RKO (cell line): ENCODE measurements at places on chromosomes 12 and 14.

DNA sequence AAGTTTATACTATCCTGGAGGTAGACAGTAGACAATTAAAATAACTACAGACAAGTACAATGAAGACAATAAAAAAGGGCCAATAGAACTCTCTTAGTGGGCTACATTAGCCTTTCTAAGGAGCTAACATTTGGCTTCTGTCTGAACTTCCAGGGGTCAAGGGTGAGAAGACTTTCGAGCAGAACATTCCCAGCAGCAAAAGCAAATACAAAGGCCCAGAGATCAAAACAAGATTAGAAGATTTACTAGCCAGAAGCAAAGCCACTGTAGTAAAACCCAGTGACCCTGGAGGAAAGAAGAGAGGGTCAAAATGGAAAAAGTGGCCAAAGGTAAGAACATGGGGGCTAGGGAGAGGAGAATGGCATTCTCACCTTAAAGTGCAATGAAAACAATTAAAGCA, 63.2 kb downstream of the ATP2B1 start:
- no peak for DNase-seq

DNA sequence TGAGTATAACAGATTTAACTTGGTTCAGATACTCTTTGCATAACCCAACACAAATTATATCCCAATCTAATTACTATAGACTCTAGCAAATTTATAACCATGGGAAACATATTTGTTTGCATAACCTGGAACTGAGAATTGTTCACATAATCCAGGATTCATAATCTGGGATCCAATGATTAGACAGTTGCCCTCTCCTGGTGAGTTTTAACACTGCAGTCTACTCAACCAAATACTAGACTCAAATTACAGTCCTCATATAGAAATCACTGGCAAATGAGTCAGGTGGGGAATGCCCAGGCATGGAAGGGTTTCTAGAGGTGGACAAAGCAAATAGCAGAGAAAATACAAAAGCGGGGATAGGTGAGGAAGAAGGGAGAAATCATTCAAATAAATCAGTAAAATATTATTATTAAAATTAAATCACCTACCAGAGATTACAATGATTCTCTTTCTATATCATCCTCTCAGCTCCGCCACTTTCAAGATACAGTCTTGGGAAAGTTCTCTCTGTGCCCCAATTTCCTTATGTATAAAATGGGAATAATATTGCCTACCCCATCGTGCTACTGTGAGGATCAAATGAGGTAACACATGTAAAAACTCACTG, 9.4 kb downstream of the GCH1 start:
- peak; percentile 81 for DNase-seq

- no peak for DNase-seq
These were observed 8.4 kb downstream of the PITPNM2 start for GRCh38 chr12:123142518-123142840.

DNA sequence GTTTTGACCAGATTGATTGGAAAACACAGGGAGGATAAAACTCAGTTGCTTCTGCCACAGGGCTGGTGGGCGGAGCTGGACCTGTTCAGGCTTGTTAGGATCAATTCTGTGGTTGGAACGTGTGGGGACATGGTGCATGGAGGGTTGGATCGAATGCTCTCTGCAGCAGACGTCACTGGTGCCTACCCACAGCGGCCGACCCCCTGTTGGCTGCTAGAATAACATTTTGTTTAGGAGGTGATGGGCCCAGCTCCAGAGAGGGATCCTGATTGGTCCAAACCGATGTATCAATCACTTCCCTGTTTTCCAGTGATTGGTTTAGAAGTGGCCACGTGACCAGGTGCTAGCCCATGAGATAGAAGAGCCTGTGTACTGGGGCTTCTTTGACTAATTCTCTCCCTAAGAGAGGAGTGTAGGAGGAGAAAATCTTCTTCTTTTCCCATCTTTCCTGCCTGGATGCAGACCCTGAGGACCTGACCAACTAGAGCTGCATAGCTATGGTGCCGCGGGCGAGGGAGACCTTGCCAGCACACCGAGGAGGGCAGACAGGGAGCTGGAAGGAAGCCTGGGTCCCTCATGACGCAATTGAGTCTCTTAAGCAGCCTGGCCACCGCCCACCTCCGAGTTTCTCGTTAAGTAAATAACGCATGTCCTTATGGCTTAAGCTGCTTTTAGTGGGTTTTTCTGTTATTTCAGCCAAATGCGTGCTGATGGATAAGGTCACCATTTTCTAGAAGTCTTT, 163.5 kb downstream of the AACS start:
- DNase-seq = no peak

- DNase-seq = peak; percentile 97
These were observed 840 bp downstream of the PNP start for GRCh38 chr14:20469890-20470602.

GRCh38 chr12:121803861-121804416, at the start of gene SETD1B:
Gene SETD1B, plus strand, starts transcription at chr12:121804009. Its CDS starts 729 bp downstream, at chr12:121804738.
- peak; percentile 72 for DNase-seq

DNA sequence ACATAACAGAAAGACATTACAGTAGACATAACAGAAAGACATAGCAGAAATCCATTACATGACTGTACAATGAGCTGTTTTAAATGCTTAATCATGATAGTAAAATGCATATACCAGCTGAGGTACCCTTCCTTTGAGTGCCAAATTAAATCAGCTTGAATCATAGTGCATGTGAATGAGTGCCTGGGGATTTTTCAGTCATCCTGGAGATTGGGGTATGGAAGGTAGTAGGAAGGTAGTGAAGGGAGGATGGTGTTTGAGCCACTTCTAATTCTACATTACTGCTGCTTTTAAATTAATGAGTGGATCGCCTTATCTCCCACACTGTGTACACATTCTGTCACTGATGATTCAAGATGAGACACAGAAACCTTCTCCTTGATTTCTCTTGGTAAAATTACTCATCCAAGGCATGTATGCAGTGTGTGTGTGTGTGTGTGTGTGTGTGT, 534.2 kb downstream of the LRFN5 start:
- peak; percentile 83 for DNase-seq

DNA sequence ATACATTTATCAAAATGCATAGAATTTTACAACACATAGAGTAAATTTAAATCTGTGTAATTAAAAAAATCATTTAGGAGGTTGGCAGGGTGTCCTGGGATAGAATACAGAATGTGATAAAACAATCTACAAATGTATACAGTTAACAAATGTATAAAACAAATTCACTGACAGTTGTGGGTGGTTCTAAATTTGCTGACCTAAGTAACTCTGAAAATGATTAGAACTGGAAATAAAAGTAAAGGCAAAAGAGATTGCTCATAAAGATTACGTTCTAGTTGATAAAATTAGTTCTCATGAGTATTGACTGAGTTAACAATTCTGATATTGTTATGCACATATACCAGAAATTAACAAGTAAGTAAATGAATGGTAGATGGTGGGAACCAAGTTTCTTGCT, 1827.3 kb upstream of the FLRT2 start:
- DNase-seq = no peak

DNA sequence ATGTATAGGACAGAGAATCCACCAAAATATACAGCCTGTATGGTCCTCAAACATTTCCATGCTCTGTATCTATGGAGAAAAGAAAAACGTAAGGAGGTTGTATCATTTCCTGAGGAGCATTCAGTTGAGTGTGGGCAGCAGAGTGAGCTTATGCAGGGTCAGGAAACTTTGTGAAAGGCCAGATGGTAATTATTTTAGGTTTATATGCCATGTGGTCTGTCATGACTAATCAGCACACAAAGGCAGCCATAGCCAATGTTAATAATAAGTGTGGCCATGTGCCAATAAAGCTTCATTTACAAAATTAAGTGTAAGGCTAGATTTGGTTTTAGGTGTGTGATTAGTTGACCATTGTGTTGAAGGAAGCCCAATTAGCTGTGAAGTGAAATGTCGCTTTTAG, 33.2 kb upstream of the A2M start:
- no peak for DNase-seq

GRCh38 chr12:6373022-6373787, 2.2 kb downstream of the SCNN1A start:
- no peak for DNase-seq

DNA sequence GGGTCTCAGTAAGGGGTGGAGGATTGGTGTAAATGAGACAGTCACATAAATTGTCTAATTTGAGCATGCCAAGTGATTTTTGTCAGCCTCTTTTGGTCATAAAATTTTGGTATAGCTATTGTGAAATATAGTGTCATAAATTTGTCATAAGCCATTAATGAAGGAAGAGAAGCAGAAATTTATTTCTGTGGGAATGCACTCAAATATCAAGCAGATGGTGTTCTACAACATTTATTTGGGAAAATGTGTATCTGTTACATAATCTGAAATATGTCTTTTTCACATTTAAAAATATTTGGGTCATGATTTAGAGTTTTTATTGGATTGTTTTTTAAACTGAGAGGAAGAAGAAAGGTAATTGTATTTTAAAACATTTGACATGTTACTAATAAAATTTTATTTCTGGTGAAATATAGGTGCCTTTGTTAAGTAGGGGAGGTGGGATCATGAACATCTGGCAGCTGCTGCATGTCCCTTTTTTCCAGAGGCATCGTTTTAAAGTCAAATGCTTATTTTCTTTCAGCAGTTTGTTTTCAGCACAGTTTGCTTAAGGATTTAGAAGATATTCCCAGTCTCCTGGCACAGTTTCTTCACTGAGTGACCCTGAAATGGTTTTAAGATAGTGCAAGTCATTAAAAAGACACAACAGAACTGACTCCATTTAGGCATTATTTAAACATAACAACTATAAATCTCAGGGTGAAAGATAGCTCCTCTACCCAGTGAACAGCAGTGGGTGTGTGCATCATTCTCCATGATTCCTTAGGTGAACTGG, 371.7 kb downstream of the SNAPC1 start:
- no peak for DNase-seq

DNA sequence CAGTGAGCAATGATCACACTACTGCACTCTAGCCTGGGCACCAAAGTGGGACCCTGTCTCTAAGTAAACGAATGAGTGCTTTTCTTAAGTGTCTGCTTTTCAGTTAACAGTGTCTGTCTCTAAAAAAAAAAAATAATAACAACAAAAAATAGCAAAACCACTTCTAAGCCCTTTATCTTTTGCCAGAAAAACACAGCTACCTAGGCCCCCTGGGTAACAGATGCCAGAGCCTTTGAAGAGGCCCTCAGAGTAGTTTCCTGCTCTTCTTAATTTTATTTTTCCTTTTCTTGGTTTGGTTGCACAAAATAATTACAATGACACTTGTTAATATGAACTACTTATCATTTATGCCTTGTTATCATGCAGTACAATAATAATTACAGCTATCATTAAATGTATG, 32.8 kb upstream of the RAP1B start:
- DNase-seq = no peak

DNA sequence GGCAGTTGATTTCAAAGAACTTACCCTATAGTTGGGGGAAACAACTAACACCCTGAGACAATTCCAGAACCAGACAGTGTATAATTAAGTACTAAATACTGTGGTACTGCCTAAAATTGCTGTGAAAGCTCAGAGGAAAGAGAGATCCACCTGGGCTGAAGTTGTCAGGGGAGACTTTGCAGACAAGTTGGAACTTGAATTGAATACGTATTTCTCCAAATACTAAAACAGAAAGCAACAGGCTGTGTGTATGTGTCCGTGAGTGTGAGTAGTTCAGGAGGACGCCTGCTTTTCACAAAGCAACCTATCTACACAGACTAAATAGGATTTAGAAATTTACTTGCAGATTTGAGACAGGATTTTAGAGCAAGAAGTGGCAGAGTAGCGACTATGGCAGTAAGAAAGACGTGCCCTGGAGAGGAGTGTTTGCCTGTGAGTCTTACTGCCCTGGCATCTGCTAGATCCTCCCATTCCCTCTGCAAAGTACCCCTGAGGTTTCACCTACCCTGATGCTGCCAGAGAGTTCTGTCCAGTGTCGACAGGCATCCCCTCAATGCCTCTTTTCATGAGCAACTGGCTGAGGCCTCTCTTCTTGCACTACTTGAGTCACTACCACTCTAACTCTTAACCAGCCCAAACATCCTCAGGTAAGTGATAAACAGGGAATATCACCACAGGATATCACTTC, 37.4 kb upstream of the BMP4 start:
- DNase-seq = no peak

- no peak for DNase-seq
These were observed 42.6 kb downstream of the ZFYVE21 start for GRCh38 chr14:103758059-103758776.

DNA sequence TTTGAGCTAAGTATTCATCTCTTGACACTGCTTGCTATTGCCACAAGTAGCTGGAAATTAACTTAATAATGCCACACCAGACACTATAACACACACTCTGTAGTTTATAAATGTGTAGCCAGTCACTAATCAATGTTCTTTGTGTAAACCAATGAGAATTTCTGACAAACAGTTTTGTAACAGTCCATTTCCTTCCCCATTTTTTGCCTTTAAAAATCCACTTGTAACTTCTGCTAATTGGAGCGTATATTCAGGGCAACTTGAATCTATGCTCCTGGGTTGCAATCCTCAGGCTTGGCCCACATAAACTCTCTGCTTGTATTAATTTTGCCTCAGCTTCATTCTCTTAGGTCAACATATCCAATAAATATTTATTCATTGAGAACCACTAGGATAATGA, 125.0 kb upstream of the DHRS4 start:
- no peak for DNase-seq

- DNase-seq = no peak
These were observed 174.5 kb downstream of the KTN1 start for GRCh38 chr14:55754471-55754870.

DNA sequence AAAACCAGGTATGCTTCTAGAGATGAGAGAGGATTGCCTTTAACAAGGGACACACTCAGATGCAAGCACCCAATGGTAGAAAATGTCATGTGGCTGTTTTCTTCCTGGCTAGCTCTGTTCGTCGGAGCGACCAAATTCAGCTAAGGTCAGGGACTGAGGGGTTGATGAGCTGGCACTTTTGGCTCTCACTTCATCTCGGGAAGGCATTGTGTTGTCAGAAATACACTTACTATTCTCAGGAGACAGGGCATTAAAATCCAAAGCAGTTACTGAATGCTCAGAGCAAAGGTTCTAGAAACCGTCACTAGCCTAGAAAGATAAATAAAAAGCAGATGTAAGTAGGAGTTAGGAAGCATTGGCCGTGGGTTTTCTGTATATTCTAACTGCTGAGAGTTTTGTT, 275.7 kb upstream of the SSTR1 start:
- DNase-seq = no peak

DNA sequence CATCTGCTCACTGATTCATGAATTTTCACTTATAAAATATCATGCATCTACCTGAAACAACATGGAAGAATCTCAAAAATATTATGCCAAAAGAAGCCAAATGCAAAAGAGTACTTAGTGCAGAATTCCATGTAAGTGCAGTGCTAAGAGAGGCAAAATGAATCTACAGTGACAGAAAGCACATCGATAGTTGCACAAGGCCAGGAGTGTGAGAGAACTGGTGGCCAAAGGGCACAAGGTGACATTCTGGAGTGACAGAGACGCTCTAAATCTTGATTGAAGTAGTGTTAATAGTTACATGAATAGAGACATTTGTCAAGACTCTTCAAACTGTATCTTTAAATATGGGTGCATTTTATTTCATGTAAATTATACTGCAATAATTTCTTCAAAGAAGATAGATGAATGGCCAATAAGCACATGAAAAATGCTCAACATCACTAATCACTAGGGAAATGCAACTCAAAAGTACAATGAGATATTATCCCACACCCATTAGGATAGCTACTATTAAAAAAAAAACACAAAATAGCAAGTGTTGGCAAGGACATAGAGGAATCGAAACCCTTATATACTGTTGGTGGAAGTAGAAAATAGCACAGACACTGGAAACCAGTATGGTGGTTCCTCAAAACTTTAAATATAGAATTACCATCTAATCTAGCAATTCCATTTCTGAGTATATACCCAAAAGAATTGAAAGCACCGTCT, 71.7 kb upstream of the KICS2 start:
- no peak for DNase-seq
